ENCODE measurements at places on chromosomes 4 and X.

GRCh38 chrX:19198473-19198872, 76.2 kb upstream of the ADGRG2 start:
- no peak for DNase-seq

DNA sequence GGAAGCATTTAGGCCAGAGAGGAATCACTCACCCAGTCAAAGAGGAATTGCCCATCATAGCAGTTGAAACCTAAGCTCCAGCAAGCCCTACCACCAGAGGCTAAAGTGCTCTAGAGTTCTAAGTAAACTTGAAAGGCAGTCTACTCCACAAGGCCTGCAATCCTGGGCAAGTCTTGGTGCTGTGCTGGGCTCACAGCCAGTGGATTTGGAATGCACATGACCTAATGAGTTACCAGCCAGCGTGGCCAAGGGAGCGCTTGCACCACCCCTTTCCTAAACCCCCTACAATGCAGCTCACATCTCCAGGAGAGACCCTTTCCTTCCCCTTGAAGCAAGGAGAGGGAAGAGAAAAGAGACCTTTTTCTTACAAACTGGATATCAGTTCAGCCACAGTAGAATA, 445.7 kb downstream of the GASK1B start:
- no peak for DNase-seq

DNA sequence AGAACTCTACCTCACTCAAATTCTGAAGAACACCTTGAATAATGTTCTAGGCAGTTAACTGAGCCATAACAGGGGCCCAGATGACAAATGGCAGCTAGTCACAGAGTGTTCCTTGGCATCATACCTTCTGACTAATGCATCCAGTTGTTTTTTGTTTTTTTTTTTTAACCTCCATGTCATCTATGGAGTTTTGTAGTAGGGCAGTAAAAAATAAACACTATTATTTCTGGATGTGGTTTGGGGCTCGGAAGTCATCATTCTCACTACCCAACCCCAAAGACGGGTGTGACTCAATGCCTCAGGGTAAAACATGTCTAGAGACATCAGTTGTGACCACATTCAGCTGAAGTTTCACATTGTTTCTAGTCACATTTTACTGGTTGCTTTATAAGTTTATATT, 31.2 kb upstream of the MCF2 start:
- DNase-seq = no peak

DNA sequence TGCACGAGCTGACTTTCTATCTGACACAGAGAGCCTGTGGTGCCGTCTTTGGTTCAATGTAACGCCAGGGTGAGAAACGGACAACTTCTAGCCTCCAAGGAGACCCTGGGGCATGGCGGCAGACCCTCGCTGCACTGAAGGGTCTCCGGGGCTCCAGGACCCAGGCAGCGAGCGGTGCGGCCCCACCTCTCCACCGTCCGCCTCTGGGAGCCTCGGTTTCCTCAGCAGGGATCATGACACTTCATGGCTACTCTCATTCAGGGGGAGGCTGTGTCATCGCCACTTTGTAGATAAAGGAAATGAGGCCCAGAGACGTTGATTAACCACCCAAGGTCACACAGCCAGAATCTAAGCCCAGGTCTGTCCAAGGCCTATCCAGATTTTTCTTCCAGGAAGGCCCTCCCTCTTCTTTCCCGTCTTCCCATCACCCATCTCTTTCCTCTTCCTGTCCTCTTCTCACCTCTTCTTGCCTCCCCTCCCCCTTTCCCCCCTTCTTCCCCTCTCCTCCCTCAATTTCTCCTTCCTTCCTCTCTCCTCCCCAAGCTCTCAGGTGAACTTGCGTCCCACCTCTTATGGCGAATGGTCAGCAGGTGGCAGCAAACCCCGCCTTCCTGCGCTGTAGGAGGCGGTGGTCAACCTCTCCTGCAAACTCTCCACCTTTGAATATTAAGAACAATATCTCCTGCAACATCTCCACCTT, 69.3 kb upstream of the HMX1 start:
- DNase-seq = no peak

- no peak for DNase-seq
Measured at GRCh38 chrX:130300010-130300282, 31.2 kb upstream of the ZNF280C start.

- DNase-seq = no peak
Measured at GRCh38 chr4:28391877-28392276, 1531.2 kb downstream of the STIM2 start.

DNA sequence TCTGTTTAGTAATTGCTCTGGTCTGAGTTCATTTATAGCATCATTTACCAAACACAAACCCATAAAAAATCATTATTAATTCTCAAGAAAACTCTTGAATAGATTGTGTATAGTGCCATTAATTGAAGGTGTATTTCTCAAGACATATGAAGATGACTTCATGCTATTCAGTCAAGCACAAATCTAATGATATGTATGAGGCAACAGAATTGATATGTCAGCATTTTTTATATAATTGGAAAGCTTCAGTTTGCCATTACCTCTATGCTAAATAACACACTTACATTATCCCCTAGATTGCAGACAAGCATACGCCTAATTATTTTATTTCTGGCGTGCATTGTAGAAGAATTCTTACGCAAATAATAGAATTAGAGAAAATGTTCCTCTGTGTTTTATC, 461.8 kb downstream of the PDHA2 start:
- no peak for DNase-seq

DNA sequence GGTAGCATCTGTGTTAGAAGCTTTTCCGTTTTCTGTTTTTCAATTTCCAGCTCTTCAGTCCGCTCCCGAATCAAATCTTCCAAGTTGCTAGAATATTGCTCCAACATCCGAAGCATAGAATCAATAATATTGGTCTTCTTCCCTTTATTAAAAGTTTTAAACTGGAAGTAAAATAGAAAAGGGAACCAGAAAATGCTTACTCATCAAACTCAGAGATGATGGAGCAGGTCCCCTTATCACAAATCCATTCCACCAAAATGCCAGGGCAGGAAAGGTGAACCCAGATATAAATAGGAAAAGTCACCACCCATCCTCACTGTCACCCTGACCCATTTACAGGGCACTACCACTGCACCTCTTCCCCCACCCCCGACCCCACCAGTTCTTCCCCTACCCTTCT, 89.0 kb downstream of the GUCY2F start:
- DNase-seq = no peak

- DNase-seq = no peak
Measured at GRCh38 chr4:43425206-43425605, 532.7 kb downstream of the GRXCR1 start.

GRCh38 chr4:108749119-108749518, 13.7 kb downstream of the ETNPPL start:
- DNase-seq = no peak

DNA sequence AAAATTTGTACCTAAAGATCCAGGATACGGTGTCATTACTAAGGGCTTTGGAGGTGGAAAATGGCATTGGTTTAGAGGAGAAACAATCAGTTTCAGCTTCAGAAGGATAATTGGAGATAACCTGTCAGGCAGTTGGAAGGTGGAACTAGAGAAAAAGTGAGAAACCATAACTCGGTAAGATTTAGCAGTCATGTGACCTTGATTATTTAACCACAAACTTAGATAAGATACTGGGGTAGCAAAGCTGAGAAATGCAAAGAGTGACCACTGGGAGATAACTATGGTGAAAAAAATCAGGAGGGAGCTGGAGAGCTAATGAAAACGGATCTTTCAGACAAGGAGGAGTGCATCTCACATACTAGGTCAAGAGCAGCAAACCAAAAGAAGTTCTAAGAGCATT, 58.3 kb upstream of the SMARCA5 start:
- no peak for DNase-seq

- DNase-seq = no peak
Measured at GRCh38 chr4:88965053-88965452, 91.9 kb downstream of the FAM13A start.

DNA sequence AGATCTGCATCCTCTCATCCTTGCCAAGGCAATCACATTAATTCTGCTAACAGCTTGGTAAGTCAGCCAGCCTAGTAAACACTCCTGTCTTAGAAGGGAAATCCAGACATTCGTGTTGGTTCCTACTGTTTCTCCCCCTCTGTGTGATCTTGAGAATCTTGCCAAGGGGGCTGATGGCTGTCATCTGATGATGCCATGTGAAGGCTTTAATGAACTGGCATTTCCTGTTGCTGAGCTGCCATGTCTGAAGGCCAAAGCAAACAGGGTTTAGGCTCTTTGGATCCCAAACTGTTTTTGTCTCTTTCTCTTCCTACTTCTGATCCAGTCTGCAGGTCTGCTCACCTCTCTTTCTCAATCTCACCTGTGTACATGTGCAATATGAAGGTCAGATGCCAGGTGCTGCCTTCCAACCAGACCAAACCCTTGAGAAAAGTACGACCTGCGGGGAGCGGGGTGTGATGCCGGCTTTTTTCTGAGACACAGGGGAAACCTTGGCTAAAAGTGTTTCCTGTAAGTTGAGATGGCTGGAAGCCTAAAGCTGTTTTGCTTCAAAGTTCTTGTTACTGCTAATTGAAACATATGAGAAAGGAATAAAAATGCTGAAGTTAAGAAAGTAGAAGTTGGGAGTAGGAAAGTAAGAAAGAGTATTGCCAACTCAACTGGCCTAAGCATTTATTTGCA, 532.9 kb downstream of the ANKRD50 start:
- no peak for DNase-seq

DNA sequence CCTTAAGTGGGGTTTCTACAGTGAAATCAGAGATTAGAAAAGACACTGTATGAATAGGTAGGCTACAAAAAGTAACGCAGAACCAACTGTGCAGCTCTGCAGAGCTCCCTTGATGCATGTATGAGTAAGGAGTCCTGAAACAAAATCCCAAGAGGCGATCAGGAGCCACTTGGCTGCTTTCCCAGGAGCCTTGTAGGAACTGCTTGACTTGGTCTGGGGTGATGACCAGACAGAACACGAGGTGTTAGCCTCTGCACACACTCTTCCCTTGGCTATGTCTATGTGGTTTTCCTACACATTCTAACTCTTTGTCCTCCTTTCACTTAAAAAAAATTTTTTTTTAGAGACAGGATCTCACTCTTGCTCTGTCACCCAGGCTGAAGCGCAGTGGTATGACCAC, 22.8 kb upstream of the AP1S2 start:
- DNase-seq = no peak

- DNase-seq = no peak
Measured at GRCh38 chr4:97142893-97143292, 1000.4 kb downstream of the STPG2 start.

GRCh38 chr4:10698172-10698571, 13.6 kb upstream of the CLNK start:
- no peak for DNase-seq

- no peak for DNase-seq
Measured at GRCh38 chr4:81538716-81539427, 67.2 kb upstream of the RASGEF1B start.

GRCh38 chr4:19301527-19301926, 950.2 kb upstream of the SLIT2 start:
- no peak for DNase-seq

- no peak for DNase-seq
Measured at GRCh38 chrX:129404670-129405008, 118.7 kb downstream of the SMARCA1 start.

DNA sequence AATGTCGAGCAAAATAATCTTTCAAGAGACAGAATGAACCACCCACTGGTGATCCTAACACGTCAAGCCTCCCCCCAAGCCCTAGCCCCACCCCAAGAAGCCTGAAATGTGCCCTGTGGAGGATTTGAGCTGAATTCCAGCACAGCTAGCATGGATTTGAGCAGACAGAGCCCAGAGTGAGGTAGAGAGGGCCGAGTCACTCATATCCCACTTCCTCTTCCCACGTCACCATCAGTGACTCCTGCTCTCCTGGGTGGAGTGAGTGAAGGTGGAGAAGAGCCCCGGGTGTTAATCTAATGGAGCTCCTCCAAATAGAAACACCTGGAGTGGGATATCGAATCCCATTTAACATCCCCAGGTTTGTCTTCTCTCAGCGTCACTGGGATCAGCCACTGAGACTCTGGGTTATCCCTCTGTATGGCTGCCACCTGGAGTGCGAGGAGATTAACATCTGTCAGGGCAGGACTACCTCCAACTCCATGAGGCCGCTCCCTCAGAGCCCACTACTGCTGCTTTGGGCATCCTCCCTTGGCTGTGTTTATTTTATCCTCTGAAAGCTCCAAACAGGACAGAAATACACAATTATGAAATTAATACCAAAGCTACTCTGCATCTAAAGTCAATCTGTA, 136.6 kb downstream of the NWD2 start:
- DNase-seq = no peak

GRCh38 chrX:153944140-153944799, at the start of gene RENBP:
Gene RENBP (minus strand): TSS chrX:153944643. CDS start chrX:153944610, 33 bp downstream.
- no peak for DNase-seq

GRCh38 chrX:97369947-97370346, 486.2 kb downstream of the RPA4 start:
- DNase-seq = no peak

DNA sequence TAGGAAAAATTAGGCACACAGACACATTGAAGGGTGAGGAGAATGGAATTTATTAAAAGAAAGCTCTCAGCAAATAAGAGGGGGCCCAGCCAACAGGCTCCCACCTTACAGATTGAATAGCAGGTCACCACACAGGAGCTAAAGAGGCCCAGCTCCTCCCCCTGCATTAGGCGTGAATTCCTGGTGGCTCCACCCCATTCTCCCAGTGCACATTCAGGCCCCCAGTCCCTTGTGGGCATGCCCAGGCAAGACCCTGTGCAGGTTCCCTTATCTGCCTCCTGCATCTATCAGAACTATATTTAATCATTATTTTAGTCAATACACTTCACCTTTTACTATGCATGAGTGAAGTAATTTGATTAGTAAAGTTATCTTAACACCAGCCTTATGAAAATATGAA, 856.3 kb upstream of the NDST4 start:
- no peak for DNase-seq

DNA sequence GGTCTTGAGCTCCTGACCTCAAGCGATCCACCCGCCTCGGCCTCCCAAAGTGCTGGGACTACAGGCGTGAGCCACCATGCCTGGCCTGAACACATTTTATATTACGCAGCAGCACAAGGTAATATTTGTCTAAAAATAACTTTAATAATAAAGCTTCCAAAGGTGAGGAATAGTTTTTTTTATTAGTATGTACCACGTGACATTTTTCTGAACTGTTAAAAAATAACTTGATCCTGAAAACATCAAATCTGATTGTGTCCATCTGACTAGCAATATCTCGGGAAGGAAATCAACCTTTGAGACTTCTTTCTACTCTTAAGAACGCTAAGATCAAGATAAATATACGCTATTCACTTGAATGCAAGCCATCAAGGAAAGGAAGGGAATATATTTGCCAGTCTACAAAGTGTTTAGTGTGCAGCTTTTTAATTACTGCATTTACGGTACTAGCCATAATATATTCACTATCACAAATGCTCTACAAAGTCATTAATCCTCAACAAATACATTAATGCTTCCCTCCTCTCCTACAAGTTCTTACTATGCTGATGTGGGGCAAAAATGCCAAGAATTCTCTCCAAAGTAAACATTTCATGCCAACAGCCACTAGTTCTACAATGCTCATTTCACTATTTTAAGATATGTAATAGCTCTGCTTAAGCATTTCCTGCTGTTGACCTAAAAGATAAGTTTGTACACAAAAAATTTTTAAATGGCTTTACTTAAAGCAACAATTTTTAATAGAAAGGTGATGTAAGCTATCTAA, 143.6 kb downstream of the APBB2 start:
- no peak for DNase-seq

- no peak for DNase-seq
Measured at GRCh38 chrX:46703980-46704379, 54.9 kb downstream of the SLC9A7 start.
